Inflammatory macrophage treated with lipopolysaccharide for 1 hour (primary cell): ENCODE measurements at places on chromosomes 6 and 20.

- no peak for DNase-seq
Measured at GRCh38 chr20:62991863-62992262, 14.9 kb downstream of the BHLHE23 start.

- DNase-seq: no peak
Measured at GRCh38 chr6:32097364-32097763, 11.8 kb downstream of the TNXB start.

- DNase-seq: no peak
Measured at GRCh38 chr6:41921712-41921998, 356 bp downstream of the BYSL start.

DNA sequence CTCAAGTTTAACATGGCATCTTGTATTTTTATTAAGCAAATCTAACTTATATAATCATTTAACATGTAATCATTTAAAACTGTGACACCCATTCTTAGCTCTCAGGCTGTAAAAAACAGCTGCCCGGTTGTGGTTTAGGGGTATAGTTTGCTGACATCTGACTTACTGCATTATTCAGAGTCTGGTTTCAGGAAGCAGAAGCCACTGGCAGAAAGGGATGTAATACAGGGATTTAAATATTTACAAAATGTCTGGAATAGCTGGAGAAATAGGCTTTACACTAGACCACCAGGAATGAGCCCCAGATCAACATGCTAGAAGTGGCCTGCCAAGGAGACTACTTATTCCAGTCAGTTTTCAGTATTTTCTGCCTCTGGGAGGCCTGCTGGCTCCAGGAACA is 421.1 kb downstream of the CD109 start:
- DNase-seq: no peak

GRCh38 chr6:162963861-162964260 is 236.1 kb downstream of the PACRG start:
- no peak for DNase-seq

GRCh38 chr6:38837101-38837500 is 122.0 kb downstream of the DNAH8 start:
- DNase-seq: no peak

DNA sequence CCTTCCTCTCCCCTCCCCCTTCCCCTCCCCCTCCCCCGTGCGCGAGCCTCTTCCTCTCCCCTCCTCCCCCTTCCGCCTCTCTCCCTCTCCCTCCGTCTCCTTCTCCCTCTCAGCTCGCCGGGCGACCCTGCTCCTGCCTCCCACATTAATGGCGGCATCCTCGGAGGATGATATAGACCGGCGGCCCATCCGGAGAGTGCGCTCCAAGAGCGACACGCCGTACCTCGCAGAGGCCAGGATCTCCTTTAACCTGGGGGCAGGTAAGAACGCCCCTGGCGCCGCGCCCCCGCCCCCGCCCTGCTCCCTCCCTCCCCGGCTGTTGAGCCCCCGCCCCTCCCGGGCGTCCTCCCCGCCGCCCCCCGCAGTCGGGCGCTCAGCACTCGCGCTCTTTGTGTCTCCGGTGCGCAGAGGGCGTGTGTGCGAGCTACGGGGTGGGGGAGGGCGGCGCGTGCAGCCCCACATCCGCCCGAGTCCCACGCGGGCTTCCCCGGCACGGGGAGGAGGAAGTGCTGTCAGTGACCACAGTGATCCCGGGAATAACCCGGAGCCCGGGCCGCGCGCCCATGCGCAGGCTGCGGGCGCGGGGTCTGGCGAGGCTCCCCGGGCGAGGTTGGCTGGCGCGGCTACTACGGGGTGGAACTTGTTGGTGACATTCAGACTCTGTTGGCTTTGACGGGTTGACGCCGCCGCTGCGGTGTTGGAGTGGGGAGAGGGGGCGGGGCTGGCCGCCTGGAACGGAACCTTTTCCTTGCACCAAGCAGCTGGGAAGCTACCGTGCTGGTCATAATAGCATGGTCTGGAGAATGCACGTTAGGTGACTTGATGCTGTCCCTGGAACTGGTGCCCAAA is 33.2 kb downstream of the PHACTR1 start:
- DNase-seq: peak; percentile 12

DNA sequence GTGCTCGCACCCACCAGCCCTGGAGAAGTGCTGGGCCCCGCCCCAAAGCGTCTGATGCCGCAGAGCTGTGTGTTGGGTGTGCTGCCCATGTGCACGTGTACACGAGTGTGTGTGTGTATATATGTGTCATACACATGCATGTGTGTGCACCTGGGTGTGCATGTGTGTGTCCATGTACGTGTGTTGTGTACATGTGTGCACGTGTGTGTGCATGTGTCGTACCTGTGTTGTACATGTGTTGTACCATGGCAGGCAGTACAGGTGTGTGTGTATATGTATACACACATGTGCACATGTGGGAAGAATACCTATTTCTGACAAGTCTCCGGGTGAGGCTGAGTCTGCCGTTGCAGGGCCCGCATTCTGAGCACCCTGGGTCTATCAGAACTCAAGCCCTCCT is 6.2 kb upstream of the MRGBP start:
- no peak for DNase-seq

GRCh38 chr6:21180155-21180554 is 413.4 kb upstream of the SOX4 start:
- DNase-seq: no peak

- DNase-seq: no peak
Measured at GRCh38 chr6:46776070-46776712, 17.0 kb upstream of the MEP1A start.

GRCh38 chr6:155889410-155889809 is 433.8 kb upstream of the NOX3 start:
- no peak for DNase-seq

DNA sequence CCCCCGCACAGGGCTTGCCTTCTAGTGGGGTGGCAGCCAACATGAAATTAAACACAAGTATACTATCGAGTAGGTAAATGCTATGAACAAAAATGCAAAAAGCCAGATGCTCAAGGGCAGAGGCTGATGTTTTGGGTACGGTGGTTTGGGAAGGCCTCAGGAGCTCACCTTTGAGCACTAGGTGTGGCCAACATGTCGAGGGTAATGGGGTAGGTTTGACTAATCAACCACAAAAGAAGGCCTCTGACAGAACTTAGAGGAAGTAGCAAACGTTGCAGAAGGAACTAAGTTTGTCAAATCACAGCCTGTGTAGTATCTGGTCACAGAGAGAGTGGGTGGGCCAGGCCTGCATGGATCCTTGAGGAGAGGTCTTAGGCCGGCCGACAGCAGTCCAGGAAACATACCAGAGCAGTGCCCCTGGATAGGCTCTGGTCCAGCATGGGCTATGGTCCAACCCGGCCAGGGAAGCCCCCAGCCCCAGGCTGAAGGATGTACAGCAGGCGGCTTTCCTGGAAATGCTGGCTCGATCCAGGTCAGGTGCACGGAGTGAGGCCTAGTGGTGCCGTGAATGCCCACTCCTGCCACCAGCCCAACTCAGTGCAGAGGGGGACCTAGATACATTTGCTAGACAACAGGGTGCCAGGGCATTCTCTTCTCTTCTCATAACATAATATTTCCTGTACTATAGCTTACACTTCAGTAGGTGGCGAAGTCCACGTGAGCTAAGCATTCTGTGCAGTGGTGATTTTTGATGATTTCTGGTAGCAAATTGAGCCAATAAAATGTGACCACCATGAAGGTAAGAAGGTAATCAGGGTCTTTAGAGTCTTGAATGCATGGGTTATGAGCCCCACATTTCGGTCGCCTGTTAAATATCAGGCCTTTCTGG is 56.3 kb upstream of the CD93 start:
- DNase-seq: peak; percentile 85

DNA sequence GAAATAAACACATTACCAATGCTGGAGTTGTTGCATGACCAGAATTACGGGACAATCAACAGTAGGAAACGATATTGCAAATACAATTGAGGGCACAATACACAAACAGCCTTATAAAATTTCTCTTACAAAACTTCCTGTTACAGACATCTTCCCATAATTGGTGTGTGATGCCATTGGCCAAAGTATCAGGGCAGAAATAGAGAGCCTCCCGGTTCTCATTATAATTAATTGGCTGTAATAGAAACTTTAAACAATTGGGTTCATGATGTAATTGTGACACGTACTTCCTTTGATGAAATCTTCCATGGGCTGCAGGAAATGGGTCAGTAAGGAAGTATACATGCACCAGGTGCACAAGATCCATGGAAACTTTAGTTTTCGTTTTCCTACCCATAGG is 40.3 kb upstream of the RALGAPA2 start:
- DNase-seq: no peak

- DNase-seq: no peak
Measured at GRCh38 chr20:53646550-53646949, 52.9 kb upstream of the ZNF217 start.

GRCh38 chr20:25637247-25637646 is 13.4 kb upstream of the NANP start:
- DNase-seq: no peak

DNA sequence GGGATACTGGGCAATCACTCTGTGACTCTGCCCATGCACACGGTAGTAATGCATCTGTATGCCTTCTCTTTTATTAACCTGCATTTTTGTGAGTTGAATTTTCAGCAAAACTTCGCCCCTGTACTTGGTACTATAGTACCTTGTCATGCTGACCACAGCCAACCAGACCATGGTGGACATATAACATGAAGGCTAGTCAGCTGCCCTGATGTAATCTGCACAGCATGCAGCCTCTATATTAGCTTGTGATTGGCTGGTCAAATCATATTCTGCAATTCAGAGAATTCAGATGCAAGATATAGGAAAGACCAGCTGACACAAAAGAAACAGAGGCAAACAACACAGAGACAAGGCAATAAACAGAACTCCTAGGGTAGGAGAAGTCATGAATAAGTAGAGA is 200.9 kb upstream of the JARID2 start:
- no peak for DNase-seq

DNA sequence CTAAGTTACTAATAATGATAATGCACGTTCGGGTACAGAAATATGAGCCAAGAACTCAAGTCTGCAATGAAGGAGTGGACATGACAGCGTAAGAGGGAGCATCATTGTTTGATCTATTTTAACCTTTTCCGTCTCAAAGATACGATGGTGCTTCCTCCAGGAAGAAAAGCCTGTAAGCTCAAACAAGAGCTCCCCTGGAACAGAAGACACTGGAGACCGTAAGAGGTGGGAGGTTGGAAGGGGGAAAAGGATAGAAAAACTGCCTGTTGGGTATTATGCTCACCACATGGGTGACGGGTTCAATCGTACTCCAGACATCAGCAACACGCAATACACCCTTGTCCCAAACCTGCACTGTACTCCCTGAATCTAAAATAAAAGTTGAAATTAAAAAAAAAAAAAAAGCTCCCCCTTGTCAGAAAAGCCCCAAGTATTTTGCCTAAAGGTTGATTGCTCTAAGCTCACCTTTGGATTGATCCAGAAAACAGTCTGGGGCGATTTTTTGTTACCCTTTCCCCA is 180.5 kb downstream of the TRIM27 start:
- no peak for DNase-seq

GRCh38 chr6:75751443-75751842 is 2.4 kb downstream of the MYO6 start:
- DNase-seq: no peak

GRCh38 chr6:107459283-107460082 is at the start of gene PDSS2:
Gene PDSS2, minus strand, starts transcription at chr6:107459564. Its CDS starts 279 bp downstream, at chr6:107459285.
- DNase-seq: peak; percentile 99

DNA sequence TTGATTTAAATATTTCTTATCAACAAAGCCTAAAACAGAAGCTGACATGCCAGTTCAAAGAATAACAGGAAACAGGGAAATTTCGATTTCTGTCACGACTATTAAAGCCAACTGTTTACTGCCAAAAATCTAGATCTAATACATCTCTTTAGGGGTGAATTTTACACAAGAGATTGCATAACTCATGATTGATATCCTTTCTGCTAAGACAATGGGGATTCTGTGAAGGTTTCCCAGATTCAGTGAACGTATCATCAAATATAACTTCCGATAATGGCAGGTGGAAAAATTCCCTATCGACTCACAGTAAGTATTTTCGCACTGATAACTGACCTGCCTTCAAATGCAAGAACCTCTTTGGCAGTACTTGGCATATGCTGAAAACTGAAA is 42.9 kb downstream of the NHSL1 start:
- no peak for DNase-seq

- DNase-seq: no peak
Measured at GRCh38 chr6:167567142-167568033, 242.5 kb downstream of the TTLL2 start.

GRCh38 chr6:149470948-149471347 is 13.9 kb downstream of the ZC3H12D start:
- DNase-seq: no peak

DNA sequence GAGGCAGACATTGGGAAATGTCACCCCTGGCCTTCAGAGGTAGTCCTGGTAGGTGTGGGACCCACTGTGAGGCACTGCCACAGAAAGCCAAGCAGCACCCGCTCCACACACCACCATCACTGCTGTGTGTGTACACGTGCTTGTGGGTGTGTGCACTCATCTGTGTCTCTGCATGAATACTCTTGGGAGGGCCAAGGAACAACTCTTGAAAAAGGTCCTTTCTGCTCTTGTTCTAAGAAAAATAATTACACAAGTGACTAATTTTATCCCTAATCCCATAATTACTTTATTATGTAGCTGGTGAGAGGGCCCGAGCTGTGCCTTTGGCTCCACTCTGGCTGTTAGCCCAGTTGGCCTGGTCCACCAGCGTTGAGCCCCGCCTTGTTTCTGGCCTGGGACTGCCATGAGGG is 21.7 kb upstream of the EPB41L1 start:
- no peak for DNase-seq

GRCh38 chr6:11580686-11581405 is 43.3 kb downstream of the TMEM170B start:
- DNase-seq: peak; percentile 66

DNA sequence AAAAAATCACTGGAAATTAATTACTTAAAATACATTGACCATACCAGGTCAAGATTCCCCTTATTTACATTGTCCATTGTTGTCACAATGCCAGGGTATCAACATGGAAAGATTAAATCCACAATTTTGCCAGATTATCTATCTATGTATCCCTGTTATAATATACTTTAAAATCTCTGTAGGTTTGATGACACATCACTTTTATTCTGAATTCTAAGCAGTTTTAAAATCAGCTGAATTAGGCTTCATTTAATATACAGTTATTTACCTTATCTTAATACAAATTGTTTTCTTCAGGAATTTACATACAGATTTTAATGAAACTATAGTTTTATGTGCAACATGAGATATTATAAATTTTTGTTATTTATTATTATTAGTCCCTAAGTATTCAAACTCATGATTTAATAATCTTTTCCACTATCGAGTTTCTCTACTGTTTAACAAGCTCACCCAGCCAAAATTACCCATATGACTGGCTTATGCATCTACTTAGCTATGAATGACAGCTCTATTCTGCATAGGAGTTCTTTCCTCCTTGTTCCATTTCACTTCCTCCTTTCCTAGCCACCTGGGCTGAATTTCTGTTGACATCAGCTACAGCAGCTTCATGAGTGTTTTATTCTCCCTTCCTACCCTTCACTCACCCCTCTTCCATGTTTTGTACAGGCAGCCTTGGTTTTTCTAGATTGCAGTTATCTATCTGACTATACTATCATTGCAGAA is 654.2 kb upstream of the MAP3K7 start:
- DNase-seq: no peak

- DNase-seq: no peak
Measured at GRCh38 chr6:27758491-27758890, 153.7 kb downstream of the OR2B2 start.

GRCh38 chr6:160000280-160000704 is 31.4 kb downstream of the IGF2R start:
- DNase-seq: no peak
